ENCODE measurements at places on chromosomes 5 and 9.

DNA sequence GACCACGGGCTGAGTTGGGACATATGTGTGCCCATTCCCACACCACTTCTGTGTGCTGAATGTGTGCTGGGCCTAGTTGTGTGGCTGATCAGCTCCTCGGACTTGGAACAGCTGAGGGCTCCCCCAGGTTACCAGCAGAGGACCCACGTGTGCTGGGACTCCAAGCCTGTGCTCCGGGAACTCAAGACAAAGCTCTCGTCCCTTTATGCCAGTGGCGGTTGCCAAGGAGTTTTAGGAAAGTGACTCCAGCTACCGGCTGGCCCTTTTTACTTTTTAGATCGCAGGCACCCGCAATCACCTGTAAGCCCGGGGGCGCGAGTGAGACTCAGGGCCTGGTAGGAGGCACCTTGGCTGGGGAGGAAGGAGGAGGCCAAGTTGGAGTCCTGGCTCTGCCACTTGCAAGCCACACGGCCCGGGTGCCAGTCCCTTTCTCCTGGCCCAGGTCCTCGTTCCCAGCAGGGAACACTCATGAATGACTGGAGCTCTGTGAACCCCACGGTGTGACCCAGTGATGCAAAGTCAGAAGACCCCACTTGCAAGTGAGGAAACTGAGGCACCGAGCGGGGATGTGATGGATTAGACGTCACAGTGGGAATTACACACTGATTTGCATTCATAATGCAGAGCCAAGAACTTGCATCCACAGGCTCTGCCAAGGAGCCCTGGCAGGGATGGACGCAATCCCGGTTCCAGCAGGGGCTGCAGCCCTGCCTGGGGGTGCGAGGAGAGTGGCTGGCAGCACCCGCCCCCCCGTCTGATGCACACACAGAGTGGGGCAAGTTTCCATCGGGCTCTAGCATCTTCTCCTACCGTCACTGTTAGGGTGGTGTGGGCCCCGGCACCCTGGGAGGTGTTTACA is 26.9 kb downstream of the CRB2 start:
- DNase-seq, result no peak

- no peak for DNase-seq
These were observed 205.0 kb upstream of the TAS2R1 start for GRCh38 chr5:9834871-9835770.

DNA sequence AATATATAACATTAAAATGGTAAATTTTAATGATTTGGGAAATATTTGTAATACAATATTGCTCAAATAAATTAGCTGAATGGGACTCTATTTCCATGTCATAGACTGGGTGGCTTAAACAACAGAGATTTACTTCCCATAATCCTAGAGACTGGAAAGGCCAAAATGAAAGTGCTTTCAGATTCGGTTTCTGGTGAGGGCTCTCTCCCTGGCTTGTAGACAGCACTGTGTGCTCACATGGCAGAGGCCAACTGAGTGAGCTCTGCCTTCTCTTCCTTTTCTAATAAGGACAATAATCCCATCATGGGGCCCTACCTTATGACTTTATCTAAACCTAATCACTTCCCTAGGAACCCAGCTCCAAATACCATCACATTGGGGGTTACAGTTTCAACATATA is 196.2 kb downstream of the MARCHF11 start:
- no peak for DNase-seq

- no peak for DNase-seq
These were observed at the start of gene IL6ST for GRCh38 chr5:55994495-55994997. IL6ST (minus strand) TSS chr5:55994963; CDS start chr5:55976278, 18,685 bp downstream.

DNA sequence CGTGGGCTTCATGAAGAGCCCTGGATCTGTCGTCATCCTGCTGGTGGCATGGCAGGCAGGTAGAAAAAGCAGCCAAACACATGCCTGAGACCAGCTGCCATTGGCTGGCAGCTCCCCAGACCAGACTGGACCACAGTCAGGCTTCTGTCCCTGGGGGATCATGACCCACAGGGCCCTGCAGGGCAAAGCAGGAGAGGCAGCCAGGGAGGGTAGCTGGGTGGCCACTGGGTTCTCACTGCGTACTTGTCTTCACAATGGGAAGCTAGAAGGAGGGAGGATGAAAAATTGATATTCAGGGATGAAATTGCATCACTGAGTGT is 67.8 kb upstream of the GARNL3 start:
- no peak for DNase-seq

GRCh38 chr5:72093217-72093616 is 14.1 kb upstream of the MAP1B start:
- no peak for DNase-seq

GRCh38 chr5:73687357-73687756 is 61.4 kb downstream of the ARHGEF28 start:
- DNase-seq, result no peak

- DNase-seq, result no peak
These were observed 479.4 kb upstream of the MPDZ start for GRCh38 chr9:13758936-13759335.

DNA sequence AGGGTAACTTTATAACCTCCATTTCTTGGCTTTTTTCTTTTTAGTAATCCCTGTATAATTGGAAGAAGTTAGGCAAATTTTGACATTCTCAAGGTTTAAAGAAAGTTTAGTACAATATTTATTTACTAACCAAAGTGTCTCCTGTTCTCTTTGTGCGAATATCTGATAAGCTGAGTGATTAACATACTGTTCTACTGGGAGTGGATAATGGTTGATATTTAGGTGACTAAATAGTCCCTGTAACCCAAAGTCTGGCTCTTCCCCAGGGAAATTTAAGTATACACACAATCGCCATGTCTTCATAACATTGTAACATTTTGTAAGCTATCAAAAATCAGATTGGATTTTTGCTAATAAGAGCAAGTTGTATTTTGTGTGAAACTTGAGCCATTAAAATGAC is 40.0 kb downstream of the CCNH start:
- DNase-seq, result no peak

- no peak for DNase-seq
These were observed 74.3 kb downstream of the NDFIP1 start for GRCh38 chr5:142182840-142183239.

- DNase-seq, result no peak
These were observed 835 bp downstream of the SRA1 start for GRCh38 chr5:140556438-140556837.

DNA sequence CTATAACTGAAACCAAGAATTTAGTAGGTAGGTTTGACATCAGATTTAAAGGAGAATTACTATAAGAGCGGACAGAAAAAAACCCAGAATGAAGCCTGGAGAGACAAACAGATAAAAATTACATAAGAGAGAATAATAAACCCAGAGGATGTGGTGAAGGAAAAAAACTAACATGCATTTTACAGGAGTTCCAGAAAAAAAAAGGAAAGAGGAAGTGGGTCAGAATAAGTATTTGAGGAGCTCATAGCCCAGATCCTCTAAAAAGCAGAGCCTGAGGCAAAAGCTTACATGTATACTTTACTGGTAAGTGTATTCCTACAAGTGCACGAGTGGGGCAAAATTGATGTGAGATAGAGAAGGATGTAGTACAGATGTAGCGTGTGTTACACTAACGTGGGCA is 43.1 kb upstream of the NAA35 start:
- DNase-seq, result no peak

- no peak for DNase-seq
These were observed 376.3 kb upstream of the ACTBL2 start for GRCh38 chr5:57858905-57859304.

- DNase-seq, result no peak
These were observed 323.0 kb downstream of the ANXA1 start for GRCh38 chr9:73474625-73475024.

- DNase-seq, result no peak
These were observed 215.3 kb downstream of the SLIT3 start for GRCh38 chr5:169085636-169086035.

DNA sequence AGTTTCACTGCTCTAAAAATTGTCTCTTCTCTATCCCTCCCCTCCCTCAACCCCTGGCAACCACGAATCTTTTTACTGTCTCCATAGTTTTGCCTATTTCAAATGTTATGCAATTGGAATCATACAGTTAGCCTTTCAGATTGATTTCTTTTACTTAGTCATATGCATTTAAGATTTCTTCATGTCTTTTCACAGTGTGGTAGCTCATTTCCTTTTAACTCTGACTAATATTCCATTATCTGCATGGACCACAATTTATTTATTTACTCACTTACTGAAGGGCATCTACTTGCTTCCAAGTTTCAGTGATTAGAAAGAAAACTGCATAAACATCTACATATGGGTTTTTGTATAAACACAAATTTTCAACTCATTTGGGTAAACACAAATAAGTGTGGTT is 372.3 kb downstream of the CDH18 start:
- DNase-seq, result no peak

- DNase-seq, result no peak
These were observed 30.6 kb downstream of the SPINK5 start for GRCh38 chr5:148094336-148094735.

DNA sequence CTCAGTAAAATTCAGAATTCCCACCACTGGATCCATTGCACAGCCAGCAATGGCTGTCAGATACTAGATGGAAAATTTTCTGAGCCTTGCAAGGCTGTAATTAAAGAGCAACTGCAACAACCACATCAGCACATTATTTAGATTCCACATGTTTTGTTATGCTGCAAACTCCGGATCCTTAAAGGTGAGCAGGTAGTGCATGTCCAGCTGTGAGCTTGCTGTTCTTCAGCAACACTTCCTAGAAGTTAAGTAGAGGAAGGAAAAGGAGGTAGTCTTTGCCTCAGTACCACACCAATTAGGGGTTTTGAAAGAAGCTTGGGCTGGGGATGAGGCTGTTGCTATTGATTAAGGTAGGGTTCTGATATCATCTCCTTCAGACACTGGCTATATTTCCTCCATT is 144.3 kb downstream of the AUH start:
- no peak for DNase-seq

DNA sequence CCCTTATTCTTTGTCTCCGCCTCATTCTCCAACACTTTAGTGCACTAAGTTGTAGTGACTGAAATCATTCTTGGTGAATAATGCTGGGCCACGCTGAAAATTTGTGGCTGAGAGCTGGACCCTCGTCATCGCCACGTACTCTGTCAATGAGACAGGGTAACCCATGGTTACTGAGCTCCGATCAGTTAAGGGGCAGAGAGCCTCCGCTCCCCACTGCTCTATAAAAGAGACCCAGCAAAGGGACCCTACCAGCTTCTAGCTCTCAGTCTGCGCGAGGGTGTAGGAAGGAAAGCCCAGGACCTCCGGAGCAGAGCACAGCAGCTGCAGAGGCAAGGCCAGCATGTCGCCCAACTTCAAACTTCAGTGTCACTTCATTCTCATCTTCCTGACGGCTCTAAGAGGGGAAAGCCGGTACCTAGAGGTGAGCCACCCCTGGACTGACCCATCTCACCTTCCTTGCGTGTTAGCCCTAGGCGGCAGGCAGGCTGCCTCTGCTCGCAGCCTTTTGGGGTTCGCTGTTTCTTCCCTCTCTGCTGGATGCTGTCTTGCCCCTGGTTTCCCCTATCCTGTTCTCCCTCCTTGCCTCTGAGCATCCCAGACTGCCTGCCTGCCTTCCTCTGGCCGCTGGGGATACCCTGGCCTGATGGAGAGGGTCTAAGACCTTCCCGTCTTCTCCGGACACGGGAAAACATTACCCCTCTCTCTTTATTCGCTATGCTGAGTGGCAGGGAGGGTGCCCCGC is at the start of gene CRHBP:
TSS of gene CRHBP (plus strand) at position 251 of the 742 bp plus-strand sequence. CDS start at position 341, 90 bp downstream.
- no peak for DNase-seq

- DNase-seq, result no peak
These were observed 120.6 kb downstream of the C9orf50 start for GRCh38 chr9:129500161-129500862.

DNA sequence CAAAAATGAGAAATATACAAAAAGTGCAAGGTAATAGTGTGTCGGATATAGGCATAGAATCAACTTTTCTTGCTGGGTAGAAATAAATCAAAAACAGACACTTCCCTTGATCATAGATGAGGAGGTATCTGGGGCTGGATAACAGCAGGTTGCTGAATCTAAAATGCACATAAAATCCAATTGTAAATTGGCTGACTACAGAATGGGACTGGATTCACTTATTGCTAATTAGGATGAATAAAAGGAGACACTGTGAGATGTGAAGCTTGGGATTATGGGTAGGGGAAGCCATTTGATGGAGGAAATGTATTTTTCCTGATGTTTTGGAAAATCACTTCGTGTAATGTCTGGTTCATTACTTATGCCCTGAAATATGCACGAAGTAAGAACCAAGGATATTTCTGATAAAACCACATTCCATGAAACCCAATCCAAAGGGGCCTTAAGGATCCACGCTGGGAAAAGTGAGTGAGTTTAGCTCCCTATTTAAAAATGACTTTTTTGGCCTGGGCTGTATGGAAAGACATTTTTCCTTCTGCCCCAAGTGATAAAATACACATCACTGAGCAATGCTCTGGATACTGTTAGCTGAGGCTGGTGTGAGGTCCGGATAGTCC is 136.1 kb downstream of the MARCHF11 start:
- no peak for DNase-seq

- no peak for DNase-seq
These were observed 83.2 kb upstream of the ADRA1B start for GRCh38 chr5:159833088-159833487.

DNA sequence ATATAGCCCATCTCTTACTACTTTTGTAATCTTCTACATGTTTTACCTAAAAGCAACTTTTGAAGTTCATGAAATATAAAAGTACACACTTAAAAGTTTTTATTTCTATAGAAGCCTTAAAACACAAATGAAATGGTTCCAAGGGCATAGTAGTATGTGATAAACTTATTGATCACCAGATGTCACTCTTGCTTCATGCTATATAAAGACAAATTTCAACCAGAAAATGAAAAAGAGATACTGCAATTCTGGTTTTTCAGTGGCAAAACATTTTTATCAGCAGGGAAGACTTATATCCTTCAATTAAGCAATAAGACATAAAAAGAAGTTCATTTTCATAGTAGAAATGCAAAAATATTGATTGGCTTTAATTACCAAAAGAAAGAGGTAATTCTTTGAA is 69.4 kb upstream of the FBXL17 start:
- no peak for DNase-seq

DNA sequence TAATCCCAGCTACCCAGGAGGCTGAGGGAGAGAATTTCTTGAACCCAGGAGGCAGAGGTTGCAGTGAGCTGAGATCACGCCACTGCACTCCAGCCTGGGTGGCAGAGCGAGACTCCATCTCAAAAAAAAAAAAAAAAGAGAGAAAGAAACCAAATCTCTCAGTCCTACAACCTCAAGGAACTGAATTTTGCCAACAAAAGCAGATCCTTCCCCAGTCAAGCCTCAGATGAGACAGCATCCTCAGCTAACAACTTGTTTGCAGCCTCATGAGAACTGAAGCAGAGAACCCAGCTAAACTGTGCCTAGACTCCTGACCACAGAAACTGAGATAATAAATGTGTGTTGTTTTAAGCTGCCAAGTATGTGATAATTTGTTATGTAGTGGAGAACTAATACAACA is 7.5 kb upstream of the IL6ST start:
- no peak for DNase-seq

- no peak for DNase-seq
These were observed 18.4 kb downstream of the SLC25A46 start for GRCh38 chr5:110757118-110757729.

DNA sequence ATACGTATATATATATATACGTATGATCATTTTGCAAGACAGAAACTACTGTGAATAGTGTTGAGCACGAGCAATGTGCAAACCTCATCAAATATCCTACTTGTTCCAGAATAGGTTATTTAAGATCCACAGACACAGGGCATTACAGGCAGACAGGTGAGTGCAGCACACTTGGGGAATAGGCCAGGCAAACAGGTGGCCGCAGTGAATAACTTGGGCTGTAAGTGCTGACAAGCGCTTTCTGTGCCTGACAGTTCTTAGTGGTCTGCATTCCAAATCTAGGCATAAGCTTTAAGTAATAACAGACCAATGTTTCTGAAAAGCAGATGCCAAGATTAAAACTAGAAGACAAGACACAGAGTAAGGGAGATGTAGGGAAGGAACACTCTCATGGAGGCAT is 77.9 kb downstream of the LHFPL2 start:
- DNase-seq, result no peak

- DNase-seq, result no peak
These were observed 73.8 kb upstream of the TBC1D2 start for GRCh38 chr9:98329281-98329680.

Measured in T-helper 2 cell (primary cell).